ENCODE measurements at places on chromosomes 11 and 22.

GRCh38 chr11:1770528-1770927 lies 6.8 kb upstream of the CTSD start:
- DNase-seq = no peak

DNA sequence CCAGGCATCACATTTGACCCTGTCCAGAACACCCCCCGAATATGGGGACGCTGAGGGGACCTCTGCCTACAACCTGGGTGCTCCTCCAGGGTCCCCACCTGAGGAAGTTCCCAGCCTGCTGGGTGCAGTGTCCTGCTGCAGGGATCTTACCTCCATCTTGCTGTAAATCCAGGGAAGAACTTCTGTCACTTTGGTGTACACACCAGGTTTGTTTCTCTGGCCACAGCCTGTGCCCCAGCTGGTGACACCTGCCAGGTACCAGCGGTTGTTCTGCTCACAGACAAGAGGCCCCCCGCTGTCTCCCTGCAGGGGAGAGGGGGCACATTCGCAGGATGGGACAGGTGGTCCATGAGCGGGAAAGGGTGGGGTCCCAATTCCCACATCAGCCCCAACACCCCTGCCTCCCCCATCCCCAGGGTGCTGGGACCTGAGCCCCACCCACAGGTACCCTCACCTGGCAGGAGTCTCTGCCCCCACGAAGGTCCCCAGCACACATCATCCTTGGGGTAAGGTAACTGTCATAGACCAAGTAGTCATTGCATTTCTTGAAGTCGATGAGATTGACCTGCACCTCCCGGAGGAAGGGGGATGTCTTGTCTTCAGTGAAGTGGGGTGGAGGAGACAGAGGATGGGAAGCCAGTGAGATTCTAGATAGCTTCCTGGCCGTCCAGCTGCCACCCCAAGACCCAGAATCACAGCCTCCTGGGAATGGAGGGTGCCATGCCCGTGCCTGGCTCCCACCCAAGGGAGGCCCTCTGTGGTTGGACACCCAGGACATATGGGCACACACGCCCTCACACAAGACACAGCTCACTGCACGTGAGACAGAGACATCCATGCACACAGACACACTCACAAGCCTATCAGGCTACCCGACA lies 25.5 kb downstream of the TMPRSS13 start:
- DNase-seq = no peak

GRCh38 chr11:64747961-64748665 lies 4.2 kb upstream of the RASGRP2 start:
- no peak for DNase-seq

GRCh38 chr11:15136166-15136565 lies 21.4 kb downstream of the INSC start:
- no peak for DNase-seq

DNA sequence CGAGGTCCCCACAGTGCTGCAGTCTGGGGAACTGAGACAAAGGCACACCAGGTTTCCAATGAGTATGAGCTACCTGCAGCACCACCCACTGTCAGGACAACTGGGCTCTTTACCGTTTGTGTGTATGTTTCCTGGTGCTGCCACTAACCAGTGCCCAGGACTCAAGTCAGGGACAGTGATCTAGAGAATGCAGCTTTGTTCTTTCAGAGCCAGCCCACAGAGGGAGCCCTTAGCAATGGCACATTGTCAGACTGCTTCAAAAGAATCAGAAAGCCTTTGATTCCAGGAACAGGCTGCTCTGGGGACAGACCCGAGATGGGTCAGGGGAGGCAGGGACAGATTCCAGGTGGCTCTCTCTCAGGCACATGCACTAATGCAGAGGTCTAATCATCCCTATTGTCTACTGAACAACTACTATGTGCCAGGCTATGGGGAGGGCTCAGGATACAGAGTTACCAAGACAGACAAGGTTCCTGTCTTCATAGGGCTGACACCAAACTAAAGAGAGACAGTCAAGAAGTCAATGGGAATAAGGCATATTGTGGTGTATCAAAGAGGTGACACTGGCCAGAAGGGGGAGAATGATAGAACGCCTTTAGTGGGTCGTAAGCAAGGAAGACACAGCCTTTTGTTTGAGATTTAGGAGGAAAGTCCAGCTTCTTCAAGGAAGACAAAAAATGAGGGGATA lies 103.7 kb downstream of the VPREB1 start:
- DNase-seq = no peak

DNA sequence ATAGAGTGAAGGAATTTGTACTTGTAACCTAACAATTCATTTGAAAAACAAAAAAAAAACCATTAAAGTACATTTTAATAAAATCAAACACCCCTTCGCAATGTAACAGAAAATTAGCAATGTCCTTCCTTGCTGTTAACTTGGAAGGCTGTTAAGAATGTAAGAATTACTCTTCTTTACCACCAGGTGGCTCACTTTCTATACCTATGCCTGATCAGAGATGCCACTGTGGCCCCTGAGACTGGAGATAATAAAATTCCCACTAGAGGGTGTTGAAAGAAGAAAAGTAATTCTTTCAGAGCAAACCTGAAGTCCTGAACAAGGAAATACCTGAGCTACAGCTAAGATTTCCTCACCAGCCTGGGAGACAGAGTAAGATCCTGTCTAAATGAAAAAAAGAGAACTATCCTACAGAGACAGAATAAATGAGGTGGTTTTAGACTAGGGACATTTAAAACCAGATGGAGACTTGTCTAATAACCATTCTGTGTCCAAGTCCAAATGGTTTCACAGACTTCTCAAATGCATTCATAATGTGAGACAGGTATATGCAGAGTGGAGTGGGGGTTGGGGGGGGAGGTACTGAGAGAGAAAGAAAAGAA lies 1089.3 kb downstream of the FAM181B start:
- DNase-seq = no peak

DNA sequence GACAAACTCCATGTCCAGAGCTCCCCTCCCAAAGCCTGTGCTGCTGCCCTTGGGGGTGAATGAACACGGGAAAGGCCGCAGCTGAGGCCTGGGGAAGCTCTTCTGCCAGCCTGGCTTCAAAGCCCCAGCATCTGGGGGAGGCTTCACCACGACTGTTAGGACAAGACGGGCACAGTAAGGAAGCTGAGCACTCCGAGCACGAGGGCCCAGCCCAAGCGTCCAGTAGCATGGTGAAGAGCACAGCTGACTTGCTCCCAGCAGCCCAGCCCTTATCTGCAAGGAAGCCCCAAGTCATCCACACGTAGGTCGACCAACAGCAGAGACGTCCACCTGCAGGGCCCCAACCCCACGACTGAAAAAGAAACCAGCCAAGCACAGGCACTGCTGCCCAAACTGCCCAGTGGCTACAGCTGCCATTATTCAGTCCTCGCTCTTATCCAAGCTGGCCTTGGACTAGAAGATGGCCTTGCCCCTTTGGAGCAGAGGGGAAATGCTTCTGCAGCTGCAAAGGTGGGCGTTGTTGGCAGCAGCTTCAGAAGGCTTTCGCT lies 62.5 kb downstream of the SHANK2 start:
- DNase-seq = no peak

DNA sequence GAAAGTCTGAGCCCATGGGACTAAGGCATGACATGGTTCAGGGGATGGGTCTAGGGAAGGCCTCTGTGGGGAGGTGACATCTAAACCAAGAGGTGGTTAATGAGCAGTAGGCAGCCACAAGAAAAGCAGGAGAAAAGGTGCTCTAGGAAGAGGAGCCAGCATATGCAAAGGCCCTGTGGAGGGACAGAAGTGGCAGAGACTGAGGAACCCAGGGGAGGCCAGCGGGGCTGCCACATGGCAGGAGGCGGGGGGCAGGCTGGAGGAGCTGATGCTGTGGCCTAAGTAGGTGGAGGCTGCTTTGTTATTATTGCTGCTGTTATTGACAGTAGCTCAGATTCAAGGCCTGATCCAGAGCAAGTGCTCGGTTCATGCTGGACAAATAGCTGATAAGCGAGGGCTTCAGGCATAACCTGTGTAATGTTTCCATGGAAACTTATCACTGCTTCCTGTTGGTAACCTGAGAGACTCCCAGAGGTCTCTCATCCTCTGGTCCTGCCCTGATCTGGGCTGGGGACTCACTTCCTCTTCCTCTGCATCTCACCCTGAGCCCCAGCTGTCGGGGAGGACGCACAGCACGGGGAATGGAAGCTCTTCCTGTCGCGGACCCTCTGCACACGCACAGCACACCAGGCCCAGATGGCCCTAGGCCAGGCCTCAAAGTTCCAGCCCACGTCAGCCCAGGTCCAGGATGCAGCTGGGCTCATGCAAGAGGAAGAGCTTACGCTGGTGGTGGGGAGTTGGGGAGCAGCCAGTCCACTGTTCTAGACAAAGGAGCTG lies 75.2 kb upstream of the TP53I11 start:
- DNase-seq = no peak

GRCh38 chr22:36321797-36322601 lies 65.8 kb downstream of the MYH9 start:
- DNase-seq = no peak

- DNase-seq = no peak
These were observed 1389.8 kb downstream of the TBC1D22A start for GRCh38 chr22:48152164-48152775.

DNA sequence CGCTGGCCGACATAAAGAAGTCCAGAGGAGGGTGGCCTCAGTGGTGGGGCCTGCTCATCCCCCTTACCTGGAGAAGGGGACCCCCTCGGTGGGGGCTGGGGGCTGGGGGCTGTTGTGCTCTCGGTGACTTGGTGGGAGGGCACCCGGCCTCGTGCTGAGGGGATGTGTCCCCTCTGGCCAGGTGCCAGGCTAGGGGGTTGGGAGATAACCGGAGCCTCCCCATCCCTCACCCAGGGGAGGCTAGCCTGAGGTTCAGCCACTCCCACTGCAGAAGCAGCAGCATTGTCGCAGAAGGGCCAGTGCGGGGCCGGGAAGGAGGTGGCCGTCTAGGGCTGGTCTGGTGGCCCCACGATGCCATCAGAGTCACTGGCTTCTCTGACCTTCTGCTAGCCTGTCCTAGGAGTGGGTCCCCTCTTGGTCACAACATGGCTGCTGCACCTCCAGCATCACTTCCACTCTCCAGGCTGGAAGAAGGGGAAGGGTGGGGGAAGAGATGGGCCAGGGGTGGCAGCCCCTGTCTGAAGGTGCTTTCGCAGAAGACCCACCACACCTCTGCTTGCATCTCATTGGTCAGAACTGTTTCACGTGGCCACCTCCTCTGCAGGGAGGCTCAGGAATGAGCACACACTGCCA lies 44.2 kb upstream of the FADD start:
- no peak for DNase-seq

GRCh38 chr11:63639199-63639832 lies 25.1 kb upstream of the PLAAT3 start:
- DNase-seq = no peak

DNA sequence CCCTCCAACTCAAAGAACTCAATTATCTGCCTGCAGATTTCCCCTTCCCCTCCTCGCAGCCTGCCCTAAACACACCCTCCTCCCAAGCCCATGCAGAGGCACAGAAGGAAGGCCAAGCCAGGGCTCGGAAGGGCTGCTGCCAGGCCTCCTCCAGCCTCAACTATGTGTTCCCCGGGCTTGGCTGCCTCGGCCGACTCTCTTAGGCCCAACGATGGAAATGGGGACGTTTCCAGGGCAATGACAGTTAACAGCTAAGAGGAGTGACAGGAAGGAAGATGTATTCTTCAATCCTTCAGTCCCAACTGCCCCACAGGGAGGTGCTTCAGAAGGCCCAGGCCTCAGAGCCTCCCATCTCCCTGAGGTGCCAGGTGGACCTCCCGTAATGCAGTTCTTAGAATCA lies 104.0 kb upstream of the AKIP1 start:
- no peak for DNase-seq

GRCh38 chr11:116851626-116852025 lies 14.2 kb upstream of the APOA1 start:
- DNase-seq = no peak

- no peak for DNase-seq
These were observed 23.3 kb upstream of the EIF3D start for GRCh38 chr22:36552289-36552688.

DNA sequence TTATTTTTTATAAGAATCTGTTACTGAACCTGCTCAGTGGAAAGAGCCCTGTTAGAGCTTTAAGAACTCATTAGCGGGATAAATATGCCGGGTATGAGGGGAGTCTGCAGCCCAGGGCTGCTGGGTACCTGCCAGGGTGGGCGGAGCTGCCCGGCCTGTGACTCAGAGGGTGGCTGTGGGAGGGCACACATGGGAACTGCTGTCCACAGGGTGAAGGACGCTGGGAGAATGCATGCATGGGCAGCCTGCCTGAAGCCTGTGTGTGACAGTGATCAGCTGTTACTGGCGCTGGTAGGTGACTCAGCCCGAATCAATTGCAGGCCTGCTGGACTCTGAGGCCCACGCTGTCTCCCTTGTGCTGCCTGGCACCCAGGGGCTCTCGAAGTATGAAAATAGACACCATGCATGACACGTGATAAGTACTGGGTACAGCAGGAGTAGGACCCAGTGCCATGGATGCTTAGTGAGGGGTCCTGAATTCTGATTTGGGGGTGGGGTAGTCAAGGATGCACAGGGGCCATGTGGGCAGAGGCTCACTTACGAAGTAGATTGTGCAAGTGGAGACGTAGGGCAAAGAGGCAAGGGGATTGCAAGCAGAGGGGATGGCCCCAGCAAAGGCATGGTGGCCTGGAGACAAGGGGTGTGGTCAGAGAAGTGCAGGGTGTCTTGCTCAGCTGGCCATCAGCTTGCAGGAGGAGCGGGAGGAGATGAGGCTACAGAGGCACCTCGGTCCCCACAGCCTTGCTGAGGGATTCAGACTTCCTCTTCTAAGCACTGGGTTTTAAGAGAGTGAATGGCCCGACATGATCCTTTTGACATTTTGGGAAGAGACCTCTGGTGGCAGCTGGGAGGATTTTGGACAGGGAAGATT lies 36.5 kb downstream of the GRIK4 start:
- DNase-seq = no peak

DNA sequence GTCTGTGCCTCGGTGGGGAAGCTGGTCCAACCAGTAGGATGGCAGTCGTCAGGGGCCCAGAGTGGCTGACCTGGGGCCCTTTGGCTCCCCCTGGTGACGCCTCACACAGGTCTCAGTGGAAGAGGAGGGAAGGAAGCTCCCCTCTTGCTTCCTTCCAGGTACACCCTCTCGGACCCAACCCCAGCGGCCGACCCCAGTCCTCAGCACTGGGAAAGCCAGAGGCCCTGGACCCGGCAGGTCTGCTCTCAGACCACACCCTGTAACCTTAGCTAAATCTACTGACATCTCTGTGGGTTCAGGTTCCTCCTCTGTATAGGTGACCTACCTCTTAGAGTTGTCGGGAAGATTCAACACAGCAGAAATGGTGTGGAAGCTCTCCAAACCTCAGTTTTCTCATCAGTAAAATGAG lies 3.4 kb upstream of the SCUBE1 start:
- DNase-seq = peak; percentile 38

GRCh38 chr11:103370076-103370475 lies 260.9 kb downstream of the DYNC2H1 start:
- DNase-seq = no peak

DNA sequence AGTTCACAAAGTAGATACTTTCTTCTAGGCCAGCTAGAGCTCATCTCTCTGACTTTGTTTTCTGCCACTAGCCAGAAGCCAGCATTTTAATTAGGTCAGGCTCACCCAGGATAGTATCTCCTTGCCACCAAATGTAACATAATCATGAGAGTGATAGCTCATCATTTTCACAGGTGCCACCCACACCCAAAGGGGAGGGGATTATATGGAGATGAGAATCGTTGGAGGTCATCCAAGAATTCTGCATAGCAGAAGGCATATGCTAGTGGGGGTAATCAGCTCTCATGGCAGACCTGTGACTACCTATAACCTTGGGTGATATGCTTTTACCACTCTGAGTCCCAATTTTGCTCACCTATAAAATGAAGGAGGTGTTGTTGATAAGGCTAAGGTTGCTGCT lies 523.0 kb downstream of the METTL15 start:
- no peak for DNase-seq

- DNase-seq = no peak
These were observed 45.7 kb downstream of the FBLN1 start for GRCh38 chr22:45548247-45548840.
